COR-L47 (cell line): ENCODE measurements at places on chromosomes 7 and 10.

- DNase-seq = peak; percentile 7
Measured at GRCh38 chr7:147485660-147486210, 1104.8 kb upstream of the C7orf33 start.

GRCh38 chr7:924541-925231, 29.8 kb downstream of the ADAP1 start:
- no peak for DNase-seq

DNA sequence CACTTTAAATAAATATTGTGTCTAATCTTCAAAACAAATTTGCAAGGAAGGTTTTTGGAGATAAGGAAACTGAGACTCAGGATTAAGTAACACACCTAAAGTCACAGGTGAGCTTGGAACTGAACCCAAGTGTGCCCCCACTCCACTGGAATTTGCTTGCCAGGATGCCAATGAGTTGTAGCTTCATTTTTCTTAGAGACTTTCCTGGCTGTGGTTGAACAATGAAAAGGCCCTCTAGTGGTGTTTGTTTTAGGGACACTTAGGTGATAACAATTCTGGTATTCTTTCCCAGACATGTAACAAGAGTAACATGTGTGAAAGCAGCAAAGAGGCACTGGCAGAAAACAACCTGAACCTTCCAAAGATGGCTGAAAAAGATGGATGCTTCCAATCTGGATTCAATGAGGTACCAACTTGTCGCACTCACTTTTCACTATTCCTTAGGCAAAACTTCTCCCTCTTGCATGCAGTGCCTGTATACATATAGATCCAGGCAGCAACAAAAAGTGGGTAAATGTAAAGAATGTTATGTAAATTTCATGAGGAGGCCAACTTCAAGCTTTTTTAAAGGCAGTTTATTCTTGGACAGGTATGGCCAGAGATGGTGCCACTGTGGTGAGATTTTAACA, 1.5 kb downstream of the IL6 start:
- DNase-seq = peak; percentile 47

DNA sequence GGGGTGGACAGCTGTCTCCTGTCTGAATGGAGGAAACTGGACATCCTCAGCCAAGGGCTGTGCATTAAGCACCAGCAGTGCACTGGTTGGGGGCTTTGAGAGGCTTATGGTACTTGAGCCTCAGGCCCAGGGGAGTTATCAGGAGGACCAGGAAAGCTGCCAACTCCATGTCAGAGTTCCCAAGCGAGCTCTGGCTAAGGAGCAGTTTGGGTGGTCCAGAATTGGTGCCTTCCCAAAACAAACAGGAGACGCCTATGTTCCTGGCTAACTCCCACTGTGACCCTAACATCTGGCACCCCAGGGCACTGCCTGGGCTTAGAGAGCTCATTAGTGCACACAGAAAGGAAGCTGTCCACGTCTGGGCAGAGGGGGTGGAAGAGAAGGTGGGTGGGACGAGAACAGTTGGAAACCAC, 408.6 kb upstream of the NPVF start:
- peak; percentile 11 for DNase-seq

DNA sequence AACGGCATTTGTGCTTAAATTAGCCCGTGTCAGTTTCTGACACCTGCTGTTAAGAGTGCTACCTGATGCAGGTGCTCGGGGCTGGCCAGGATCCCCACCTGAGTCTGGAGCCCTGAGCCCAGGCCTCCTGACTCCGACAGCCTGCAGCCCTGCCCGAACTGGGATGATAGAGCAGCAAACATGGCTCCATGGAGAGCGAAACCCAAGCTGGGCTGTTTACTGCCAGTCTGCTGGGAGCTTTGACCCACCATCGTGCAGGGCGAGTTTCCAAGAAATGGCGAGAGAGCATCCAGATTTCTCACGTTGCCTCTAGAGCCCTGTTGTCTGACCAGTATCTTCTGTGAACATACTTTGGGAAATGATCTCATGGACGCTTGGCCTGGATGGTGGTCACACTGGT, 66.2 kb downstream of the MGMT start:
- no peak for DNase-seq

DNA sequence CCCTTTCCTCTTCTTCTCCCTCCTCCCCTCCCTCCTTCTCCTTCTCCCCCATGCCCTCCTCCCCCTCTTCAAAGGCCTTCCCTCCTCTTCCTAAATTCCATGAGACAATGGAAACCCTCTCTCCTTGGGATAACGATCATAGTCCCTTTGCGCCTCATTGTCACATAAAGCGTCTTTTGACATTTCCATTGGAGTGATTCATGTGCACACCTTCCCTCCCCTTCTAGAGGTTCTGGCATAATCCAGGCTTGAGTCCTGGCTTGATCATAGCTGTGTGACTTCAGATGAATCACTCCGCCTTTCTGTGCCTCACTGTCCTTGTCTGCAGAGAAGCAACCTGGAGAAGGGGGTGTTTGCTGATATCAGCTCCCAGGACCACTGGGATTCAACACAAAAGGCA, 204.2 kb downstream of the TNS3 start:
- no peak for DNase-seq

DNA sequence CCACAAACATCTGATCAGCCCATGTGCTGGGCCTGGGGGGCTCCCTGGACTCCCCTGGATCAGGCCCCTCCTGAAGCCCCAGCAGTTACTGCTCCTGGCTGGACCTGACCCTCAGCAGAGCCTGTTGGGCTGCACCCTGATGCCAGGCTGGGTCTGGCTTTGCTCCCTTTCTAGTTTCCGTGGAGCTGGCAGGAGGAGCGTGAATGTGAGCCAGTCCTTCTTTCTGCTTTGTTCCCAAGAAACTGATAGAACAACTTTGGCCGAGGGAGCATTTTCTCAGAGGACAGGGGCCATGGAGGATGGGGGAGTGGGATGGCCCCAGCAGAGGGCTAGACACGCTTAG, 128.2 kb downstream of the NEURL1 start:
- no peak for DNase-seq

DNA sequence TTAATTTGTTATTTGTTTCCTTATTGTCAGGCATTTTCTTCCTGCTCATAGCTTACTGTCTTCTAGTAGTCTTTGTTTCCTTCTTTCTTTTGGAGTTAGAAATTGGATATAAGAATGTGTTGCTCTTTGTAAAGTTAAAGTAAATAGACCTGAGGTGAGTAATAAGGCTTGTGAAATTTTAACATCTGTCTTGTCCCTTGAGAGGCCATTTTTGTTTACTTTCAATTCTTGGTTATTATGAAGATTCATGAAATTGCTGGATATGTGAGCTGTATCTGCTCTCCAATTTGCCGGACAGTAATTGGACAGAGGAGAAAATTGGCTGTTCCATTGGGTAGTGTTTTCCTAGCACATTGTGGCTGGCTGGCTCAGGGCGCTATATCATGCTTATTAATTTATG, 260.7 kb downstream of the EXOC4 start:
- no peak for DNase-seq

GRCh38 chr7:134287916-134288659, 28.6 kb downstream of the SLC35B4 start:
- DNase-seq = no peak

DNA sequence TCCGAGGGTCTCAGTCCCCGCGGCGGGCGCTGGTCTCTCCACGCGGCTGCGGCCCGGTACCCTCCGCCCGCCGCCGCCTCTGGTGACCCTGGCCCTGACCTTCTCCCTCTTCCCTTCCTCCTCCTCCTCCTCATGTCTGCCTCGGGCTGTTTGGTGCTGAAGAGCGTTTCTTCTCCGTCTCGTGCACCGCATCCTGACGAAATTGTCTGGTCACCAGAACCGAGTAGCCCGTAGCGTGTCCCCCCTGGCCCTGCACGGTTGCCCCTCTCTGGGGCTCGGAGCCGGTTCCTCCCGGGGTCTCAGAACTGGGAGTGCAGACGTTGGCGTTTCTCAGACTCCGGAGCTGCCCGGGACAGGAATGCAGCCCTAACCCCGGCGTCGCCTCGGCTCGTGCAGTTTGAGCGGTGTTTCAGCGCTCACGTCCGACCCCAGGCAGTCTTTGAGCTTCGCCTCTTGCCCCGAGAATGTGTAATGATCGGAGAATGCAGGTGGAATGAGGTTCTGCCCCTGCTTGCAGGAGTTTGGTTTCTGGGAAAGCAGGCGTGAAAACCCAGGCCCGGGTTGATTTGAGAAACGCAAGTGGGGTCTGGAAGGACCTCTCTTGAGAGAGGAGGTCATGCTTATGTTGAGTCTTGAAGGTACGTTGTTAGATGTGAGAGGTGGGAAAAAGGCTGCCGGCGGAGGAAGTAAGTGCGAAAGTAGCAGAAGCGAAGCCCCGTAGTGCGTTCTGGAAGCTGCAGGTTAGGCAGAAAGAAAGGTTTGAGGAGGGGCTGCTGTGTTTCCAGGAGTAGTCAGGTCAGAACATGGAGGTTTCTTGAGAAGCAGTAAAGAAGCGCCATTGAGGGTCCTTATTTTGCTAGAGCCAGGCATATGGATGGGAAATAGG, 743 bp downstream of the RBM17 start:
- no peak for DNase-seq

DNA sequence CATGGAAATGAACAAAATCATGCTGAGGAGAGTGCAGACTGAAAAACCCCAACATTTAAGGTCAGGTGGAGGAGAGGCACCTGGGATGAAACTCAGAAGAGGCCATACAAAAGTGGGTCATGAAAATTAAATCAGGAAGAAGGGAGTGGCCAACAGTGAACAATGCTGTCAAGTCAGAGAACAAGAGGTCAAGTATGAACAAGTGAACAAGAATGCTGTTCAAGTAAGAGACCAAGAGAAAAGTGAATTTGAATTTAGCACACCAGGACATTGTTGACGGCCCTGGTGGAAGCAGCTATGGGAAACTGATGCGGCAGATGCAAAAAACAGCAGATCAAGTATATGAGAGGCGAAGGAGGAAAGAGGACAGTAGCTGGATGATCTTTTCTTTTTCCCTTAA, 7.9 kb downstream of the CEP41 start:
- no peak for DNase-seq
